ENCODE measurements at places on chromosomes 6 and 20.

GRCh38 chr6:69647726-69648125 lies 149.1 kb downstream of the LMBRD1 start:
- no peak for DNase-seq

GRCh38 chr20:61900011-61900944 lies 165.4 kb downstream of the TAF4 start:
- DNase-seq, result no peak

DNA sequence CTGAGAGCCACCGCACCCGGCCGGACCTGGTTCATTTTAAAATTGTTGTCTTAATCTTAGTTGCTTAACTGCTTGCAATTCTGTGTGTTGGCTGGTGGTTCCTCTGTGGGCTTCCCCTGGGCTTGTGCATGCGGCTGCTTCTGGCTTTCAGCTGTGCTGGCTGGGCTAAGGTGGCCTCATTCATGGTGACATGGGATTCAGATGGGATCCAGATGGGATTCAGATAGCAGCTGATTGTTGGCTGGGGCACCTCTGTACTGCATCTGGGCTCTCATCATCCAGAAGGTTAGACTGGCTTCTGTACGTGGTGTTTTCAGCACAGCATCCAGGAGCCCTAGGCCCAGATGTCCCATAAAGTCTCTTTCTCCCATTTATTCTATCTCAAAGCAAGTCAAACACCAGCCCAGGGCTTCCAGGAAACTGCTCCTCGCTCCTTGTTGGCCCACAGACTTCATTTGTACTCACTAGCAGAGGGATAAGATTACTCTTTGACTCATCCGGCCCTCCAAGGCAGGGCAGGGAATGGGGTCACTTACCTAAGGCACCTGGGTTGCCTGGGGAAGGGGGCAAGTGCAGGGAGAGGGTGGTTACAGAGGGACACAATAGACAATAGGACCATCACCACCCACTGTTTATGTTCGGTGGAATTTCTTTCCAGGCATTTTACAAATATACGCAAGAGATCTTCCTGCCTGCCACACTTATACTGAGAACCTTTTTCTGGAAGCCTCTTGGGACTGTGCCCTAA lies 10.2 kb upstream of the PEDS1 start:
- DNase-seq, result no peak

GRCh38 chr6:17863901-17864754 lies 123.3 kb downstream of the KIF13A start:
- DNase-seq, result no peak

- no peak for DNase-seq
These were observed 15.9 kb downstream of the KCNK5 start for GRCh38 chr6:39213195-39213920.

- no peak for DNase-seq
These were observed 22.8 kb upstream of the OCSTAMP start for GRCh38 chr20:46573234-46573633.

GRCh38 chr6:169780571-169781091 lies 29.2 kb downstream of the ERMARD start:
- no peak for DNase-seq

GRCh38 chr6:43367245-43367984 lies 2.0 kb downstream of the ZNF318 start:
- DNase-seq, result no peak

GRCh38 chr20:50229156-50229607 lies 38.6 kb downstream of the CEBPB start:
- no peak for DNase-seq

Data from activated CD4-positive, alpha-beta T cell treated with anti-CD3 and anti-CD28 coated beads for 36 hours (primary cell).